ENCODE measurements at places on chromosomes 12 and 14.

GRCh38 chr12:111840807-111841206 lies 1.2 kb upstream of the MAPKAPK5 start:
- DNase-seq = no peak

DNA sequence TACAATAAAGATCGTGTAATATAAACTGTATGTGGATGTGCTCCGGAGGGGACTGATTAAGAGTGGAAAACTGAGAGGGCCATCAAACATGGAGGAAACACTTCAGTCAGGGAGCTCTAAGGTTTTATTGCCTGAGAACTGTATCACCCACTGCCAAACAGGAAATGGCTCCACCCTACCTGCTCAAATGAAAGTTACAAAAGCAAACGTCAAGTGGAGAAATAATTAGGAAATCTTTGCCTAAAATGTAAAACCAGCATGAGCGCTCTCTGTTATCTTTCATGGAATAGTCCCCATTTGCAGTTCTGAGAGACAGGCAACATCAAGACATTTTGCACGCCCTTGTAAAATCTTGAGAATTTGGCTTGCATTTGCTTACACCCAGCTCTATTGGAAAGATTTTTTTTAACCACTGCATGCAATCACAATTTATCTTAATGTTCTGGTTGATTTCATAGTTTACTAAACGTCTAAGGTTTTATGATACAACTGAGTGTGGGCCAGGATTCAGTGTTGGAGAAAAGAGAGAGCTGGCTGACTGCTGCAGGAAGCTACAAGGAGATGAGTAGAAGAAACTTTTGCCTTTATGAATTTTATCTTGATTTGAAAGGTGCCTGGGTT lies 344.0 kb upstream of the PRICKLE1 start:
- DNase-seq = no peak

DNA sequence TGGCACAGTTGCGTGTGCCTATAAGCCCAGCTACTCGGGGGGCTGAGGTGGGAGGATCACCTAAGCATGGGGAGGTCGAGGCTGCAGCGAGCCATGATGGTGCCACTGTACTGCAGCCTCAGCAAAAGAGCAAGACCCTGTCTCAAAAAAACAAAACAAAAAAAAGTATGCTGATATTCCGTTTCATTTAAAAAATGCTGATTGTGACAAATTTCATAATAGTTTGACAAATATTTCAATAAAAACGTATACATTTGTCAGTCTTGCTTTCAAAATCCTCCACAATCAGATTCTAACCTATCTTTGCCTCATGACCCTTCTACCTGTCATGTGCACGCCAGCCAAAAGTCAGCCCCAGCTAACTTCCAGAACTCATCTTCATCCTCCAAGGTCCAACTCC lies 9.8 kb downstream of the USP44 start:
- DNase-seq = no peak

GRCh38 chr14:74501135-74501614 lies 7.6 kb downstream of the ISCA2 start:
- DNase-seq = no peak

- DNase-seq = peak; percentile 71
Measured at GRCh38 chr12:1583421-1584078, 10.8 kb downstream of the FBXL14 start.

DNA sequence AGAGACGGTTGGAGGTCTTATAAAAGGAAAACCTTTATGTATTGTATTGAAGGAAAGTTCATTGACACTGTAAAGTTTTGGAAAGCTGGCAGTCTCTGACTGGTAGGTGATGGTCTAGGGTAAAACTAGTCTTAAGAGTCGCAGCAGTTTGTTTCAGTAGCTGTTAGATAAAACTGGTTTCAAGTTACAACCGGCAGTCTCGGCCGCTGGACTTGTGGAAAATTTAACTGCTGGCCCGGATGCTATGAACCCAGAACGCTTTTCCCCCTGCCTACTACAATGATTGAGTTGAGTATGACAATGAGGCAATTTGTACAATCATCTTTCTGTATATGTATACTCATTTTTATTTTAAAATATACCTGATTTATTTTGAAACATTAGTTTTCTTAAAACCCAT lies 1426.9 kb downstream of the AACS start:
- DNase-seq = no peak
